ENCODE measurements at places on chromosomes 3 and 15. TPM values are rescaled to one million over a fixed set of nuclear protein-coding genes. Genes with fewer than 3 reads are reported as not detected.

Gene CCR3
- 0.10 TPM for total RNA-seq

Gene CACNA2D3
- total RNA-seq = 11.2 TPM

DNA sequence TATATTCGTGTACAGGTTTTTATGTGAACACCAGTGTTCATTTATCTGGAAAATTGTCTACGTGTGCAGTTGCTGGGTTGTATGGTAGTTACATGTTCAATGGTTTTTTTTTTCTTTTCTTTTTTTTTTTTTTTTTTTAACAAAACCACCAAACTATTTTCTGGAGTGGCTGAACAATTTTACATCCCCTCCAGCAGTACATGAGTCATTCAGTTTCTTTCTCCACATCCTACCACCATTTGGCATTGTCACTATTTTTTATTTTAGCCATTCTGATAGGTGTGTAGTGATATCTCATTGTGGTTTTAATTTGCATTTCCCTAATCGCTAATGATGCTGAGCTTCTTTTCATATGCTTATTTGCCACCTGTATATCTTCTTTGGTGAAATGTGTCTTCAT, 256.3 kb upstream of the EOMES start:
- peak; percentile 87 for DNase-seq

DNA sequence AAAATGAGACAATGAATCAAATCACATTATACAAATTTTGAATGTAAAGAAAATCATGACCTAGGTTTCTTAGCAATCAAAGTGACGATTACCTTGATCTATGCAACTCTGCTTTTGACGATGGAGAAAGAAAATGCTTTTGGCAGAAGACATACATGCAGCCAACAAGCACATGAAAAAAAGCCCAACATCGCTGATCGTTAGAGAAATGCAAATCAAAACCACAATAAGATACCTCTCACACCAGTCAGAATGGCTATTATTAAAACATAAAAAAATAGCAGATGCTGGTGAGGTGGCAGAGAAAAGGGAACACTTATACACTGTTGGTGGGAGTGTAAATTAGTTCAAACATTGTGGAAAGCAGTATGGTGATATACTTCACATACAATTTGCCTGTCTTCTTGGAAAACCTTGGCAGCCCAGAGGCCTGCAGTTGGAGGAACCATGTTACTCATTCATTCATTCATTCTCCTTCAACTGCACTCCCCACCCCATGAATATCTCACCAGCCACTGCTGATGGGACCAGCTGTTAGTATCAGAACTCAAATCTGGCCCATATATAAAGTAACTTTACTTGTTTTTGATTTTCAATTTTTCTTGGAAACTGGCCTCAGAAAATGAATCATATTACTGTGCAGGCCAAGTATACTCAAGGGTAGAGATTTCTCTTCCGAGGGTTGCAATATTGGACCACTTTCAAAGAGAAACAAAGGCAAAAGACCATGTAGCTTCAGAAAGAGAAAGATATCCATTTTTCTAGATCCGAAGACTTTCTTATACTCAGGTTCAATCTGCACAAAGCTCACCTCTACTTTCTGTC, 358.6 kb upstream of the ARHGEF26 start:
- DNase-seq = no peak

Gene KLHL6
- total RNA-seq = not detected

DNA sequence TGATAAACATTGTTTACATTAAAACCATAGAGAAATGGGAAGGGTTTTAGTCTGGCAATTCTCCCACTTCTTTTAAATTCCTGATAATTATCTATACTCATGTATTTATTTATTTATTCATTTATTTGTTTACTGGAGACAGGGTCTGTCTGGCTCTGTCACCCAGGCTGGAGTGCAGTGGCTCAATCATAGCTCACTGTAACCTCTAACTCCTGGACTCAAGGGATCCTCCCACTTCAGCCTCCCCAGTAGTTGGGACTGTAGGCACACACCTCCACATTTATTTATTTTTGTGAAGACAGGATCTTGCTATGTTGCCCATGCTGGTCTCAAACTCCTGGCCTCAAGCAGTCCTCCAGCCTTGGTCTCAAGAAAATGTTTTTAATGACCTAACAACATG, 2.5 kb upstream of the AEN start:
- no peak for DNase-seq

Gene SUSD5
- 4.6 TPM for total RNA-seq

Gene ZNF502
- 5.3 TPM for total RNA-seq

GRCh38 chr3:46049093-46049492, 21.8 kb upstream of the XCR1 start:
- no peak for DNase-seq

Gene LINGO1
- not detected for total RNA-seq

Gene PAQR5
- 3.3 TPM for total RNA-seq

Gene FSD2
- total RNA-seq = not detected

Gene GABRB3
- total RNA-seq = not detected

GRCh38 chr3:195063581-195064193, 207.3 kb downstream of the XXYLT1 start:
- DNase-seq = no peak

- DNase-seq = peak; percentile 58
Observed at GRCh38 chr3:59237121-59237520, 187.3 kb upstream of the CFAP20DC start.

Gene CCDC54
- not detected for total RNA-seq

- DNase-seq = no peak
Observed at GRCh38 chr15:96343113-96344059, 12.9 kb downstream of the NR2F2 start.

DNA sequence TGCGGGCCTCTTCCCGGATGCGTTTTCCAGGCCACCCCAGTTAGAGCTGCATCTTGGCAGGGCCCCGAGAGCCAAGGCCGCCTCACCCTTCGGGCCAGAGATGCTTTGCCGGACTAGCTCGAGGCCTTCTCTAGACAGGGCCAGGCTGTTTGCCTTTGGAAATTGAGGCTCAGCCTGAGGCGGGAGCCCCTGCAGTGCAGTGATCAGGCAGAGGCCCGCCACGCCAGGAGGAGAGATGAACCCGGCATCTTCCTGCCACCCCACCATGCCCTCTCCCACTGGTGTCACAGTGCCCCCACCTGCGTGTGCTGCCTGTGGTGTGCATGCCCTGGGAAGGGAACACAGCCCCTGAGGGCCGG, 8.9 kb upstream of the ROPN1B start:
- no peak for DNase-seq

- no peak for DNase-seq
Observed at GRCh38 chr3:99716463-99716995, 78.1 kb downstream of the COL8A1 start.

Gene CELSR3
- total RNA-seq = 0.98 TPM

Gene CFAP91
- total RNA-seq = not detected

GRCh38 chr3:189132839-189133238, 38.9 kb upstream of the TPRG1 start:
- no peak for DNase-seq

- peak; percentile 82 for DNase-seq
Observed at GRCh38 chr3:38634111-38634510, 15.4 kb downstream of the SCN5A start.

- no peak for DNase-seq
Observed at GRCh38 chr3:180138871-180139270, 102.1 kb upstream of the PEX5L start.

GRCh38 chr15:98196371-98196770, 235.9 kb downstream of the ARRDC4 start:
- no peak for DNase-seq

GRCh38 chr3:71088742-71089141, 494.8 kb downstream of the FOXP1 start:
- no peak for DNase-seq

Gene MUC20
- total RNA-seq = not detected

DNA sequence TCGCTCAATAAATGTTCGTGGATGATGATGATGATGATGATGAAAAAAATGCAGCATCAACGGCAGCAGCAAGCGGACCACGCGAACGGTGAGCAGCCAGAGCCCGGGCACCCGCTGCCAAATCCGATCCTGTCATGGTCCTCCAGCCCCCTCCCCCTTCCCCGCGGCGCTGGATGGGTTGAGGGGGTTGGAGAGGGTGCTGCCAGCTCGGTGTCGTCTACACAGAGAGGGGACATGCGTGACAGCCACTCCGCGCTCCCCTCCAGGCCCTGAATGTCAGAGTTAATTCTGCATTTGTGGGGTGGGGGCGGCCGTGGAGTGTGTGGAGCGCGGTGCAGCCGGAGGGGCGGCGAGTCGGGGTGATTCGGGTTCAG, 722 bp downstream of the CACNA1D start:
- no peak for DNase-seq

Gene SPSB4
- not detected for total RNA-seq

DNA sequence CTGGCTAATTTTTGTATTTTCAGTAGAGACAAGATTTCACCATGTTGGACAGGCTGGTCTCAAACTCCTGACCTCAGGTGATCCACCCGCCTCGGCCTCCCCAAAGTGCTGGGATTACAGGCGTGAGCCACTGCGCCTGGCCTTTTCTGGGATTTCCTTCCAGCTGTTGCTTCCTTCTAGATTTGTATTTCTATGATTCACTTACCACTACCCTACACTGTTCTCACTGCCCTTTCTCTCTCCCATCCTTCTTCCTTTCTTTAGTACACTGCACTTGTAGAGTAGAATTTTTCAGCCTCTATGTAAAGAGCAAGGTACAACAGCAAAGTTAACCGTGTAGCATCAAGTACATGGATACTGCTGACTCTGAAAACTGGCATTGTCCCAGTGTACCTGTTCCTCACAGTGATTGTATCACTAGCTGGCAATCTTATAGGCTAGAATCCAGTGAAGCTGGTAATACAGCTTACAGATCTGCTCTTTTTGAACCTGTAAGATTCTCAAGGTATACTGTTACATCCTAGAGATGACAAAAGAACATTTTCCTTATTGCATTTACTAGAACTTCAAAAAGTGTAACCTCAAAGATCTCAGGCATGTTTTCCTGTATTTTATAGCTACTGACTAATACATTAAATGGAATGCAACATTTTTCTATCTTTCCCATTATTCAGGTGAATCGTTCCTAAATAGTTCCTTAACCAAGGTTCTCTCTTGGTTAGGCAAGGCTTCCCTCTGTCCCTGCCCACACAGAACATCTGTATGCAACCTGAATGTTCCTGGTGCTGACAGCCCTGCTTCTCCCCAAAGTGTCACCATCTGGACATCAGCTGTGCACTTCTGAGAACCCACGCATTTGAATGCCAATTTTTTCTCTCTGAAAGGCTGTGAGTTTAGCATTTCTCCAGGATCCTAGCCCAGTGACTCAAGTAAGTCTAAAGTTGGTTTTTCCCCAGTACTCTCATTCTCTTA, 74.1 kb upstream of the RAP2B start:
- peak; percentile 81 for DNase-seq

- DNase-seq = no peak
Observed at GRCh38 chr3:76387000-76387399, 601.7 kb upstream of the ZNF717 start.

Gene TOPBP1
- 66.9 TPM for total RNA-seq

GRCh38 chr3:49705390-49705960, 14.0 kb downstream of the AMIGO3 start:
- no peak for DNase-seq

Gene SCN11A
- not detected for total RNA-seq

Gene AGTR1
- 0.10 TPM for total RNA-seq

Data from RPMI7951 (cell line).